ENCODE measurements at places on chromosomes 1 and 21.

GRCh38 chr1:21174230-21174629 is 2.5 kb downstream of the EIF4G3 start:
- no peak for DNase-seq

GRCh38 chr21:36522219-36522808 is 42.4 kb upstream of the CLDN14 start:
- DNase-seq: no peak

DNA sequence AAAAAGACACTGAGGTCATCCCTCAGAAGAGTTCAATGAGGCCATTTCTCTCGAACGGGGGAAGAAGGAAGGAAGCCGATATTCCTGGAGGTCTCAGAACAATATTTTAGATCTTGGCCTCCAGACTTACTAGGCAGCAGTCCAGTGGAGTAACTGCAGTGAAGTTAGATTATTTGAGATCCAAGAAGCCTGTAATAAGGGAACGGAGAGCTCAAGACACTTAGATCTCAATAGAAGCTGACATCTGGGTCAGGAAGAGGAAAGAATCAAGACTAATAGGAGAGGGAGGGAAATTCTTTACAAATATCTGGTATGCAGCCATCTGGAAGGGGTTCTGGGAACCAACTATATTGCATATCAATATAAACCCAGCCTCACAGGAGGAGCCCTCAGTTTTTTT is 13.6 kb upstream of the ENAH start:
- no peak for DNase-seq

DNA sequence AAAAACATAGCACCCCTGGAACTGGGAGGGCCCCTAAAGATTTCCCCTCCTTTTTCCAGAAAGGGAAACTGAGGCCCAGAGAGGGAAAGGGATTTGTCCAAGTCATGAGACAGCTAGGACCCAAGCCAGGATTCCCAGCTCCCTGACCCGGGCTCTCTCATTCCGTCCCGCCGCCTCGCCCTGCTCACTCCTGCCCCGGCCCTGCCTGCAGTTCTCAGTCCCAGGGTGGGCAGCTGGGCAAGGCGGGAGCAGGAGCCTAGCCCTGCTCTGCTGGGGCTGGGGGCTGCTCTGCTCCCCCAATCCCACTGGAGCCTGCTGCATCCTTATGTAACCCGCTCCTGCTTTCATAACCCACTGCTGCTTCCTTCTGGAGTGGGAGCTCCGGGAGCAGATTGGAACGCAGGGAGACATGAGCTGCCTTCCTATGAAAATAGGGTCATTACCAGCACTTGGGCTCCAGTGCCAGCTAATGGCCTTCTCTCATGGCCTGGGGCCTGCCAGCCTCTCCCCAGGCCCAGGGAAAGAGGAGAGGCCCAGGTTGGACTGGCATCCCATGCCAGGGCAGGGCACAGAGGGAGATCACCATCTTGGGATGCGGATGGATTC is 84.5 kb downstream of the CAMK2N1 start:
- no peak for DNase-seq

DNA sequence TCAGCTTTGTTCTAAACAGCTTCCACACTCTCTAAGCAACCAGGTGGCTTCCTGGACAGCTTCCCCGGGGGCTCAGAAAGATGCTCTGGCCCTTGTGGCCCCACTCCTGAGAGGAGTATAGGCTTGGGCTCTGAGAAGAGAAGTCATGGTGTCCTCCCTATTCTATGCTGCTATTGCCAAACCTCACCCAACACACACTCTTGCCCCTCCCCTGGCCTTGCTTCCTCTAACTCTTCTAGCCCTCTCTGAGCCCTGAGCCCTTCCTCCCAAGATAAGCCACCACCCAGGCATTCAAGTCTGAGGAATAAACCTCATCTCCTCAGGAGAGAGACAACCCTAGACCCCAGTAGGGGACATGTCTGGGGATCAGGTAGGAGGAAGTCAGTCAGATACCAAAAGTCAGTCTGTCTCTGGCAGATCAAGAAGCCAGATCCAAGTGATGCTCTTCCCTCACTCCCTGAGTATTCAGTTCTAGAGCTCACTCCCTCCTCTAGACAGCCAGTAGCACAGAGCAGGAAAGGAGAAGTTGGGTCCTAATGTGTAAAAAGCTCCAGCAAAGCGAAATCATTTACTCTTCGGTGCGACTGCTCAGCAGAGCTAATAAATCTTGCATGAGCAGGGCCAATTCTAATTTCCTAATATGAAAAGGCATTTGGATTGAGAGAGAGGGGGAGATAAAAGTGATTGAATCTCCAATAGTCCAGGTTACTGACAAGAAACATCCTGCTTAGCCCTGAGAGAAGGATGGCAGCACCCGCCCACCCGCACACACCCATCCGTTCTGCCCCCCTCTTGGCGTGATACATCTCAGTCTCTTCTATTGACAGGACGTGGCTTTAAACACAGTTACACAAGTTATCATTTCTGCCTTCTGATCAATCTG is 50.5 kb downstream of the DMAP1 start:
- no peak for DNase-seq

GRCh38 chr1:39214021-39214713 is 9.7 kb downstream of the MACF1 start:
- no peak for DNase-seq

DNA sequence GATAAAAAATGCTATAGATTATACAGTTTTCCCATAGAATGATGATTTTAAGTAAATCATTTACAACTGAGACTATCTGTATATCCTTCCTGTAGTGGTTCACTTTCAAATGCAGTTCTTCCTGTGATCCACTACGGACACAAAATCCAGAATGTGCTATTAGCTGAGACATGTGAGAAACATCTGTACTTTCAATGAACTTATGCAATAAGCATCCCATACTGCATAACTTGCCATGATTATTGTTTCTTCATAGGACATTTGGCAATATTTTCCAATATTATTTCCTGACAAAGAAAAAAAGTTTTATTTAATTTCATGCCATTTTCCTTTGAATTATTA is 83.5 kb upstream of the PRDX6 start:
- peak; percentile 50 for DNase-seq

DNA sequence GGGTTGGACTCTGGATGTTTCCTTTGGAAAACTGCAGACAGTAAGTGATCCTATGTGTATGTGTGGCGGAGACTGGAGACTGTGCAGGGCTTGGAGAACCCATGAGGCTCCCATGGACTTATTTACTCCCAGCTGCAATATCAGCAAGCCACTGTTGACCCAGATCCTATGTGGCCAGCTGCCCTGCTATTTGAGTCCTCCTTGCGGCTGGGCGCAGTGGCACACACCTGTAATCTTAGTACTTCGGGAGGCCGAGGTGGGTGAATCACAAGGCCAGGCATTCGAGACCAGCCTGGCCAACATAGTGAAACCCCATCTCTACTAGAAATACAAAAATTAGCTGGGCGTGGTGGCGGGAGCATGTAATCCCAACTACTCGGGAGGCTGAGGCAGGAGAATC is 83.5 kb downstream of the TLR5 start:
- no peak for DNase-seq

GRCh38 chr1:199756066-199756465 is 271.4 kb upstream of the NR5A2 start:
- no peak for DNase-seq

DNA sequence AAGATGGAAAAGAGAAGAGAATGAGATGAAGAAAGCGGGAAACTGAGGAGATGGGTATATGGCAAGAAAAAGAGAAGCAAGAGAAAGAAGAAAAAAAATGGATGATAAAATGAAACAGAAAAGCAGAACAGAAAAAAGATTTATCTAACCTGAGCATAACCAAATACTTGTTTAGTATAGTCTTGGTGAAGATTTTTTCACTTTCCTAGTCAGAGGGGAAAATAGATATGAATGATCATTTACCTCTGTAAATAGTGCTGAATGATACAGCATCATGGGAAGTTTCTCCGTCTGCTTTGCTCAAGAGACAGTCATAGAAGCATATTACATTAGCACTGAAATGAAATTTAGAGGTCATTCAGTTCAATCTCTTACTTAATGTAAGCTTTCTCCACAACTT is 36.1 kb upstream of the PLPPR4 start:
- DNase-seq: no peak

GRCh38 chr1:235011064-235011598 is 117.5 kb downstream of the TOMM20 start:
- DNase-seq: no peak

- no peak for DNase-seq
These were observed 184.0 kb downstream of the VPS13D start for GRCh38 chr1:12413664-12414410.

DNA sequence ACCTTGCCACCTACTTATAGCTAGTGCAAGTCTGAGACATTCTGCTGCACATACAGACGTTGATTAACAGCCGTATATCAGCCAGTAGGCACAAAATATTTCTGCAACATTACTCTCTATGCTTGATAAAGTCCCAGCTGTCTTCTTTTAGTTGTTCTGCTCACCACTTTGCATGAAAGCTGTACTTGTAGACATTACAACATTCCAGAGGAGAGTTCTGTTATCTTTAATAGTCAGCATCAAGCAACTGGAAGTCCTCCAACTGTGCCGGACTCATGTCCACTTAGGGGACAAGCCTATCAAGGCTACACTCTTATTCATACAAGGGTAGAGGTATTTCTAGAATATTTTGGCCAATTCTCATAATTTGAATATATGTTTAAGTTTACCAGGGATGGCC is 50.0 kb downstream of the CACHD1 start:
- DNase-seq: no peak

DNA sequence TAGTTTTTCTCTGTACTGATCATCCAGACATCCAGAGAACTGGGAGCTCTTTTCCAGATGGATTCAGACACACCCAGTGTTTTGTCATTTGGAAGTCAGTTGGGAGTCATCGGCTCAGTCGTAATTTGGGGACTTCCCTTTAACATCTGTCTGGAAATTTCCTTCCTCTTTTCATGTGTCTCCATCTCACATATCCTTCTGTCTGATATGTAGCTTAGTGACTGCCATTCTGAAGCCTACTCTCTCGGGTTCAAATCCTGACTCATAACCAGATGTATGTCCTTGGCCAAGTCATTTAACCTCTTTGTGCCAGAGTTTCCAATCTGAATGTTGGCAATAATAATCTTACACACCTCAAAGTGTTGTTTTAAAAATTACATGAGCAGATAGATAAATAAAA is 3.0 kb downstream of the MORC3 start:
- no peak for DNase-seq

GRCh38 chr1:6208723-6209660 is 3.1 kb downstream of the RNF207 start:
- no peak for DNase-seq

- DNase-seq: no peak
These were observed 17.1 kb upstream of the TMEM9 start for GRCh38 chr1:201171063-201172036.

DNA sequence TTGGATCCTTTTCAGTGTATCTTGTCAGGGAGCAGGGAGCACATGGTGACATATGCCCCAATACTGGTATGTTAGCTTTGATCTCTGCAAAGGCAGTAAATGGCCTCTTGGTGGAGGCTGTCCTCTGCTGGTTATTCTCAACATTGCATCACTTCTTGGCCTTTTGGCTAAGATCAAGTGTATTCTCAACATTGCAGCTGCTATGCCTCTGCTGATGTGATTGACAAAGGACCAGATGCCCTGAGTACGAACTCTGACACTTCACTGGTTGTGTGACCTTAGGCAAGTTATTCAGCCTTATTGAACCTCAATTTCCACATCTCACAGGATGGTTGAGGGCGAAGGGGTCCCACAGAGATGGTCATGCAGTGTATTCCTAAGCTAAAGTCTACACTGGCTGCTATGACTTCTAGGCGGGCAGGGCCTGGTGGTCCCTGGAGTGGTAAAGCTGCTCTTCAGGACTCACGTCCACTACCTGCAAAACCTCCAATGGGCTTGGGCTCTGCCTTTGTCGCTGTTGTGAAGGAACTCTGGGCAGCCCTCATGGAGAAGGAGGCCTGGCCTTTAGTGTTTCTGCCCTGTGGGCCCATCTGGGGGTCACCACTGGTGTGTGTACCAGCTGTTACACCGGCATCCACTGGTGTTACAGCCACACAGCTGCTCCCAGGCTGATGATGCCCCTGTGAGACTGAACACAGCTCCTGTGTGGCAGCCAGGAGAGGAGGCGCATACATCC is 64.8 kb downstream of the DNTTIP2 start:
- DNase-seq: peak; percentile 45

GRCh38 chr1:115098979-115099692 is 9.8 kb upstream of the TSPAN2 start:
- DNase-seq: peak; percentile 68

- no peak for DNase-seq
These were observed 10.8 kb upstream of the ETS2 start for GRCh38 chr21:38794978-38795377.

DNA sequence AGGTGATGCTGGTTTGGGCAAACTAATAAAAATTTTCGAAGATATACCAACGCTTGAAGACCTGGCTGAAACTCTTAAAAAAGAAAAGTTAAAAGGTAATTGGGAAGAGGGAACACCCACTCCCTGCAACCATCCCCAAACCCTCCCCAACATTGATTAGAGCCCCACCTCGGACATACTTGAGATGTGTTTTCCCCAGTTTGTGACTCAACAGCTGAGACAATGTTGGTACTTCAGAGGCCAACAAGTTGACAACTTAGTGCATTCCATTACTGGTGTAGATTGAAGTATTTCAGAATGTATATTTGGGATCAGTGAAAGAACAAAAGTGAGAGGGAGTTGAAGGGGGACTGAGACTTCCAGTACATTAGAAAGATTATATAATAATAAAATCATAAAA is 5.1 kb downstream of the IFI16 start:
- no peak for DNase-seq

- DNase-seq: no peak
These were observed 80.1 kb downstream of the FCRL5 start for GRCh38 chr1:157472056-157472701.

- no peak for DNase-seq
These were observed 39.1 kb upstream of the FOXO6 start for GRCh38 chr1:41322101-41322661.

DNA sequence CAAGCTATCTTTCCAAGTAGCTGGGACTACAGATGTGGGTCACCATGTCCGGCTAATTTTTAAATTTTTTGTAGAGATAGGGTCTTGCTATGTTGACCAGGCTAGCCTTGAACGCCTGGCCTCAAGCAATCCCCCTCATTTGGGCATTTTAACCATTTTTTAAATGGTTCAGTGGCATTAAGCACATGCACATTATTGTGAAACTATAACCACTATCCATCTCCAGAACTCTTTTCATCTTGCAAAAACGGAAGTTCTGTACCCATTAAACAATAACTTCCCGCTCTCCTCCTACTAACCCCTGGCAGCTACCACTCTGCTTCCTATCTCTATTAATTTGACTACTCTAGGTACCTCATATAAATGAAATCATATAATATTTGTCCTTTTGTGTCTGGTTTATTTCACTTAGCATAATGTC is 4.8 kb upstream of the IL6R start:
- DNase-seq: no peak

GRCh38 chr1:91007827-91008226 is 14.0 kb downstream of the ZNF644 start:
- no peak for DNase-seq

GRCh38 chr21:32282992-32283391 is 4.1 kb upstream of the MIS18A start:
- no peak for DNase-seq

DNA sequence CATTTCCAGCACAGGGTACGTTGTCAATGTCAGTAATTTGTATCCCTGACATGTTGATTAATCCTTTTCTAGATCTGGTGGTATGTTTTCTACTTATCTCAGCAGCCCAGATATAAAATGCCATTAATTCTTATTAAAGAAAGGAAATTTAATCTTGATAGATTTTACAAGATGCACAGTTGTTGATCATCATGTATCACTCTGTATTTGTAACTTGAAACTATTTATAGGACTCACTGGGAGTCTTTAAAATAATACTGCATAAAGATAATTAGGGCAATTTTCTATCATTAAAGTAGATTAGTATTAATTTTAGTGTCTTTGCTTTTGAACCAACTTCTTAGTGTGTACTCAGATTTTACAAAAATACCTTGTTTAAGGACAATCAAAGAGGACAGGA is 84.9 kb downstream of the GREM2 start:
- DNase-seq: no peak
